ENCODE measurements at places on chromosomes 12 and 14. TPM values are rescaled to one million over a fixed set of nuclear protein-coding genes. Genes with fewer than 3 reads are reported as not detected.

- no peak for DNase-seq
Measured at GRCh38 chr14:34256223-34256622, 205.8 kb downstream of the SPTSSA start.

- DNase-seq = no peak
Measured at GRCh38 chr12:117468016-117468415, 106.6 kb upstream of the NOS1 start.

The CNTN1 gene
- total RNA-seq = 0.44 TPM

The FAM222A gene
- total RNA-seq = 5.6 TPM

The CDKN3 gene
- 2.7 TPM for total RNA-seq
